Left kidney (tissue), 8 donors: ENCODE measurements at places on chromosomes 7 and 10. TPM values are rescaled to one million over a fixed set of nuclear protein-coding genes. Genes with fewer than 3 reads are reported as not detected.
A peak's percentile ranks its signal among the peaks of the same experiment; 100 is the strongest.

- no peak for DNase-seq
Observed at GRCh38 chr7:118836933-118837332, 612.4 kb downstream of the ANKRD7 start.

TNKS2 gene
- polyA plus RNA-seq = 69.3 TPM

DNA sequence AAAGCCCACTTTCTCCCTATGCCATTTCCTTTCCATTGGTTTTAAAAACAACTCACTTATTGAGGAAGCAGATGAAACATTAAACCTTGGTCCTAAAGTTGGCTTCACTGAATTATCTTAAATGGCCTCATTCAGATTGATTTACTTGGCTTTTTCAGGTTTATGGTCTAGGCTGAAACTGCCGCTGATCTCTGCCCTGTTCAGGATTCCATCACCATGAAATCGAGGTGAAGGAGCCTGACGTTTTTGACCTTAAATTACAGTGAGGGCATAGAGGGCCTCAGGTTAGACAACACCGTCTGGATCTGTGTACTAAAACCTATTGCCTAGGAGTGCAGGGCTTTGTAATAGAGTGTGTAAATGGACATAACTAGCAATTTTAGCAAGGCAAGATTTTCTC is 383.7 kb downstream of the THSD7A start:
- DNase-seq = no peak

GRCh38 chr10:130066743-130067142 is 43.9 kb downstream of the C10orf143 start:
- DNase-seq = no peak

CYP3A7 gene
- 1.2 TPM for polyA plus RNA-seq

EPHB6 gene
- polyA plus RNA-seq = 18.0 TPM

ANKRD61 gene
- 3.4 TPM for polyA plus RNA-seq

FOXI2 gene
- polyA plus RNA-seq = 1.2 TPM

FXYD4 gene
- not detected for polyA plus RNA-seq

- DNase-seq = no peak
Observed at GRCh38 chr10:67696679-67697078, 684 bp upstream of the CTNNA3 start.

DNA sequence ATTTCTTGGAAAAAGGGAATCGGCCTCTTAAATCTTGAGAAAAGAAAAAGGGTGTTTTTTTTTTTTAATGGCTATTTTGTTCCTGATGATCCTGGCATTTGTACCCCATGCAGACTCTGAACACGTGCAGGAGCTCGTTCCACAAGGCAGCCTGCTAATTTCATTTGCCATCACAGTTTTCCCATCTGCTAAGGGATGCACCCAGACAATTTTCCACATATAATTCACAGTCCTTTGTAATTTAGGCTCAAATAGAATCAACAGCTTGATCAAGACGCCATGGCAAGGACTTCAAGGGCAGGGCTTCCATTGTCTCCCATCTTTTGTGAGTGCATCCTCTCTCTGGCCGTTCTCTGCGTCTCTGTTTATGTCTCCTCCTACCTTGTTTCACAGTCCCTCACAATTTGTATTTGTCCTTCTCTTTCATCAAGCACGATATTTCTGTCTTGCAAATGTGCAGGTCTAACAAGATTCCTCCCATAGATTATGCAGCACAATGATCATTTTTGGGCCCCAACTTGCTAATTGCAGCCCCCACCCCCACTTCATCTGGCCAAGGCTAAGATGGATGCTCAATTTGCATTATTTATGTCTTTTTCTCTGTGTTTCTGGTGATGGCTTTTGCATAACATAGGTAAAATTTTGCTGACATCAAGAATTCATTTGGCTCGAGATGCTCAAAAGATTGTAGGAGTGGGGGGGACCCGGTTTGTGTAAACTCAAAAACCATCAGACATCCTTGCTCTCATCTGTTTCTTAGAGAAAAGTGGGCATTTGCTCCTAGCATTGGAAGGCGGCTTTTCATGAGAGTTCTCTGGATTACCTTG is 356.0 kb upstream of the NPVF start:
- DNase-seq = no peak

DNA sequence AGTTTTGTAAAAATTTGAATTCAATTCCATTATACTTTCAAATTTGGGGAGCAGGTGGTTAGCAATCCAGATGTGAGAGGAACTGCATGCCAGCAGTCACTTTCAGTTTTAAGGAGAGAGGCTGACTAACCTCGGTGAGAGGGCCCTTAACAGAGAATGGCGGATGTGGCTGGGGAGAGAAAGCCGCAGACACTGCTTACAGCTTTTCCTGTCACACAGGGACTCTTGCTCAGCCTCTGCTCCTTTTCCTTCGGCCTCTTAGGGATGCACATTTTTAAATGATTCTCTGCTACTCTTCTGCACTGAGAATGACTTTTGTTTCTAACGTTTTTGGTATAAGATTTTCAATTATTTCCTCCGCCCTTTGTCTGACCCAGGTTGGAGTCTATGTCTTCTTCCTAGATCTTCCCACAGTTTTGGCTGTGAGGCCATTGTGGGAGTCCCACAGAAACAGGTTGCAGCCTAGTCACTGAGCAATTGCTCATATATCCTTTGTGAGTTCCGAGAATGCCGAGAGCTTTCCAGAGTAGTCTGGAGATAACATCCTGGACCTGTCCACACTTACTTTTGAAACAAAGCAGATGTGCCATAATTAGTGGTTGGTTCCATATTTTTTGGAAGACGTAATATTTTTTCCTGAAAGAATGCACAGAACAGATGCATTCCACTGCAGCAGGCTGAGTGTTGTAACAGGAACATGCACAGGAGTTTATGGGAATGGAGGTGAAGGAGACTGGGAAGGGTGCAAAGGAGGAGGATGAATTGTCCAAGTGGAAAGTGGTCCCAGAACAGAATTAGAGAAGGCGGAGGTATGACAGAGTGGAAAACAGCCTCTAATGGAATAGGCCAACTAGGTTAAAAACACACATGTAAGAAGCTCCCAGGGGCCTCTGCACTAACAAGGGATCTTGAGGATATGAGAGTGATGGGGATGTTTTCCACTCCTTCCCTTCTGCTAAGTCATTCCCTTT is 168.0 kb upstream of the ZNF32 start:
- no peak for DNase-seq

- DNase-seq = no peak
Observed at GRCh38 chr10:30176182-30176581, 116.8 kb upstream of the JCAD start.

DNA sequence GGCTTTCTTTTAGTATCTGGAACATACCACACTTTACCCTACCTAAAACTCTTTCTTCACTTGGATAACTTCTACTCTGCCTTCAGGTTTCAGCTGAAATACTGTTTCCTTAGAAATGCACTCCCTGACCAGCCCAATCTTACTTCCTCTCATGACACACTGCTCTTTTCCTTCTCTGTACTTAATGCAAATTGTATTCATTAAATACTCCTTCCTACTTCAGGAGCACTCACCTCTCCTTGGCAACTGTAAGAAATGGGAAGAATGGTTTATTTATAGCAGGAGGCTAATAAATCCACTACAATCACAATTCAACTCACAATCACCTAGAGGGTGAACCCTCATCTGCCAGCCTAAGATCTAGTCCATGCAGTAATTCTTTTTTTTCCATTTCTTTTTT is 15.2 kb downstream of the ZCWPW1 start:
- DNase-seq = no peak

LIPJ gene
- polyA plus RNA-seq = 0.10 TPM

DNA sequence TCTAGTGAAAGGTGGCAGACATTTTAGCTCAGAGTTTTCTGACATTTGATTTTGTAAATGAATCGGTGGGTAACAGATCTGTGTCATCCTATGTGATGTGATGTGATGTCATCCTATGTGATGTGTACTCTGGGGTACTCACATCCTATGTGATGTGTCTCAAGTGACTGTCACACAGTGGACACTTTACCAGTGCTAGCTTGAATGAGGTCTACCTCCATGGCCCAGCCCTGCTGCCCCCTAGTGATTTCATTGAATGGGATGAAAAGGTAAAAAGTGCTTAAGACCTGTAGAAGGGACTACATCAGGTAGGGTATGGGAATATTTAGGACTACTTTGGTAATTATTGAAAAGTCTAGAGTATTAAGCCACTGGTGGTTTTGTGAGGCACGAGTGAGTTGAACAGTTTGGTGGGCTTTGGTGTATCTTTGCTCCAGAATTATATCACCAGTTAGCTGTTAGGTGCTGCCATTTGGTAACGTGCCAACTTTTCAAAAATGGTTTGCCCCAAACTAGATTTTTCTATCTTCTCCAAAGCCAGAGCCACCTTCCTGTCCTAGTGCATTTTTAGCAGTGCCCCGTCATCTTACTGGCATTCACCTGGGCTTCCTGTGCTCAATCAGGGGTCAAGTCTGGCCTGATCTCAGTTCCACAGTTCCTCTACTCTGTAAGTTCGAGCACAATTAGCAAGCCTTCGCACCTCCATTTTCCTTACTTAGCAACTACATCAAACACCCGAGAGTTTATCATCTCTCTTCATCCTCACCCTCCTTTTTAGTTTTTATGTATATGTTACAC is 9.7 kb downstream of the EIF4H start:
- DNase-seq = no peak

GRCh38 chr10:32332299-32332750 is 14.6 kb downstream of the EPC1 start:
- DNase-seq = no peak

- no peak for DNase-seq
Observed at GRCh38 chr7:42527004-42527403, 290.0 kb upstream of the GLI3 start.

DNA sequence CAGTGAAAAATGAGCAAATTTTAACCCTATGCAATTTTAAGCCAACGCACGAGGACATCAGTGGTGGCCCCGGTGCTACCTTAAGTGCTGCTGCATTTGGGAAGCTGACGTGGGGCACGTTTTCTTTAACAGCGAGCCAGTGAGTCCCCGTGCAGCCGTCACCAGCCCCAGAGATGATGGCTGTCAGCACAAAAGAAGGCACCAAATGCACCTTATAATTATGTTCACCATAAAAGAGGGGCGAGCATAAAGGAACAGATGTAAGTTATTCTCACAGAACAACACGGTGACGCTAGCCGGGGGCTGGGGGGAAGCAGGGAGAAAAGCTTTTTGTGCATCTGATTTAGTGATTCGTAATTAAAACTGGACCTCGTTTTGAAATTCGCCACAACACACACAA is 260.1 kb downstream of the DNAJB6 start:
- no peak for DNase-seq

SEMA3C gene
- 23.3 TPM for polyA plus RNA-seq

AOAH gene
- polyA plus RNA-seq = 1.7 TPM

GFRA1 gene
- 29.8 TPM for polyA plus RNA-seq

RHOBTB1 gene
- 99.3 TPM for polyA plus RNA-seq

PRSS37 gene
- 0.73 TPM for polyA plus RNA-seq

DNA sequence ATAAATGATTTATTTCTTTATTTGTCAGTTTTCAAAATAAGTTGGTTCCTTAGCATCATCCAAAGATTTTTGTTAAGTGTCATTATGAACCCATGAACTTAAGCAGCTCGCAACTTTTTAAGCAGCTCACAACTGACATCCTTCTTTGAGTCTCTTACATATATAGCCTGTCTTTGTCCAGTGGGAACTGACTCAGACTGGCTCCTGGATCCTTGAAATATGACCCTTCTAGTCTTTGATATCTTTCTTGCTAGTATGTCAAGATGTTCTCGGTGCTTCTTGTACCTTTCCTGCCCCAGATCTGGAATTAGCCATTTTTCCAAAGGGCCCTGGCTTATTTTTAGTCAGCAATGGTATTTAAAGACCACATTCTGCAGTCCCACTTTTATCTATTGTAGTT is 53.9 kb upstream of the ARID5B start:
- no peak for DNase-seq

- no peak for DNase-seq
Observed at GRCh38 chr7:113892818-113893217, 26.0 kb downstream of the PPP1R3A start.

MMP21 gene
- 0.30 TPM for polyA plus RNA-seq

DNA sequence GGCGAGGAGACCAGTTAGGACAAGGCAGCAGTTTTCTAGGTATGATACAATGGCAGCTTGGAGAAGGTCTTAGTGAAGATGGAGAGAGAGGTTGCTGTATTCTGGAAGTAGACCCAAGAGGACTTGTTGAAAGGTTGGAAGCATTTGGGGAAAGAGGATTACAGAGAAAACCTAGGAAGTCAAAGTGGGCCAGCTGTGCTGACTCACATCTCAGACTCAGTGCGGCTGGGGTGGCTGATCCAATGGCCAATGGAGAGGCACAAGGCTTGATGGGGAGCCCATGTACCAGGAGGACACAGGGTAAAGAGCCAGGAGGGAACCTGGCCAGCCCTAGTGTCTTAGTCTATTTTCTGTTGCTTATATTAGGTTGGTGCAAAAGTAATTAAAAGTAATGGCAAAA is 194.5 kb upstream of the GALNT17 start:
- DNase-seq = no peak

GRCh38 chr7:18624459-18624858 is 128.9 kb downstream of the HDAC9 start:
- DNase-seq = no peak

GRCh38 chr7:135755351-135755753 is 6.7 kb upstream of the FAM180A start:
- no peak for DNase-seq

GPR26 gene
- polyA plus RNA-seq = 0.07 TPM

DNA sequence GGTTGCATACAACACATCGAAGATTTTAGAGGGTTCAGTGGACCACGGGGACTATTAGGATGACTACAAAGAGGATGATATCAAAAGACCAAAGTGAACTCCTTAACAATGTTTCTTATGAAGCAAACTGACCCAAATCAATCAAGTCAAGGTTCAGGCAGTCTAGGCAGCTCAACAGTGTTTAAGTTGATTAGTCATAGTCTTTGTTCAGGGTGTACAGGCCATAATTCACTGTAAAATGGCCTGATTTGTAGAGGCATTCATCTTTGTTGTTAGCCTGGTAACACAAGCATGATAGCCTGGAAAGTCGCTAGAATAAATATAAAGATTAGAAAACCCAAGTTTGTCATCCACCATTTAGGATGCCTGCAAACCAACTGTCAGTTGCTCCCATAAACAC is 32.6 kb downstream of the ANTXRL start:
- no peak for DNase-seq

NME8 gene
- not detected for polyA plus RNA-seq

MTPN gene
- 163 TPM for polyA plus RNA-seq

- no peak for DNase-seq
Observed at GRCh38 chr7:103116511-103116910, 32.4 kb downstream of the NAPEPLD start.

- peak; percentile 20 for DNase-seq
Observed at GRCh38 chr7:71442492-71443190, 310.7 kb downstream of the GALNT17 start.

DNA sequence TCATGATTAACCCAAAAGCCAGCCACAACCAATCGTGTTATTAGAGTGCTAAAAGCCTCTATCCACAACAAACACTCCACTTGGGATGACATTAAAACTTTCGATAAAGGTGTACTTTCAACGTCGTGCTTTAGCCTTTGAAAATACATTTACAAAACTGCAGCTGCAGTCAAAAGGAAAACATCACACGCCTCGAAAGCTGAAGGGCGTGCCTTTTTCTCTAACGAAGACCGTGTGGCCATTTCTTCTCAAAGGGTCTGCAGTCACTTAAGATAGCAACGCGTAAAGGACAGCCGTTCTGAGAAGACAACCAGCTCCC is 1.1 kb downstream of the ARHGAP12 start:
- DNase-seq = no peak

GRCh38 chr10:22628309-22628708 is 86.1 kb downstream of the PIP4K2A start:
- no peak for DNase-seq

- DNase-seq = no peak
Observed at GRCh38 chr10:121032460-121032859, 181.3 kb downstream of the WDR11 start.

GRCh38 chr7:74148491-74148890 is 25.7 kb upstream of the EIF4H start:
- DNase-seq = no peak

CTTNBP2 gene
- polyA plus RNA-seq = 39.3 TPM
